ENCODE measurements at places on chromosomes 2 and 18.

GRCh38 chr2:237453671-237454070, 33.4 kb upstream of the MLPH start:
- DNase-seq = no peak

DNA sequence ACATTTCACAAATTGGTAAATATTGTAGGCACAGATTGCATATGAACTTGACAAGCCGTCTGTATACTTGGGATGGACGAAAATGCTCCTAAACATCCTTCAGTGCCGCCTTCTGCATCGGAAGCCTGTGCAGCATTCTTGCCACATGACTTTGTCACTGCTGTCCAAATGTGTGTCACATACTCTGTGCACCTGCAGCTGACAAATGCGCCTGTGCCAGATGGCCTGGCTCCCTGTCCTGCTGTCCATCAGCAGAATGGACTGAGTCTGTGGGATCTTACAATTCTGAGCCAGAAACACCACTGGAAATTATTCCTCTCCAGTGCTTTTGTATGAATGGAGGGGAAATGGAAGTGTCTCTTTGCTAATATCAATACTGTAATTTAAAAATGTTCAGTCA, 89.9 kb downstream of the DCDC2C start:
- no peak for DNase-seq

DNA sequence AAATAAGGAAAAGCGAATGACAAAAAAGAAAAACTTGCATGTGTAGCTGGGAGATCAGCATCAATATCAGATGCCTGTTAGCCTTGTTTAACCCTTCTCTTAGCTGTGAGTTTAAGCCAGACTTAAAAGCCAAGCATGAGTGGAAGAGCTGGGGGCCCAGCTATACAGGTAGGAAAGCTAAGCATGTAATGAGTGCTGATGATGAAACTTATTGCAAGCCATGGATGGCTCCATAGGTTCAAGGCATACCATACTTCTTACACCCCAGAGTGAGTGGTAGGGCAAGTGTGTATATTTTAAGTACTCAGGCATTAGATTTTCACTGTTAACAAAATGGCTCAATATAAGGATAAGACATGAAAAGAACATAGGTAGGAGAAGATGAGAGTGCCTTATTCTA, 28.0 kb downstream of the RBBP8 start:
- DNase-seq = no peak

DNA sequence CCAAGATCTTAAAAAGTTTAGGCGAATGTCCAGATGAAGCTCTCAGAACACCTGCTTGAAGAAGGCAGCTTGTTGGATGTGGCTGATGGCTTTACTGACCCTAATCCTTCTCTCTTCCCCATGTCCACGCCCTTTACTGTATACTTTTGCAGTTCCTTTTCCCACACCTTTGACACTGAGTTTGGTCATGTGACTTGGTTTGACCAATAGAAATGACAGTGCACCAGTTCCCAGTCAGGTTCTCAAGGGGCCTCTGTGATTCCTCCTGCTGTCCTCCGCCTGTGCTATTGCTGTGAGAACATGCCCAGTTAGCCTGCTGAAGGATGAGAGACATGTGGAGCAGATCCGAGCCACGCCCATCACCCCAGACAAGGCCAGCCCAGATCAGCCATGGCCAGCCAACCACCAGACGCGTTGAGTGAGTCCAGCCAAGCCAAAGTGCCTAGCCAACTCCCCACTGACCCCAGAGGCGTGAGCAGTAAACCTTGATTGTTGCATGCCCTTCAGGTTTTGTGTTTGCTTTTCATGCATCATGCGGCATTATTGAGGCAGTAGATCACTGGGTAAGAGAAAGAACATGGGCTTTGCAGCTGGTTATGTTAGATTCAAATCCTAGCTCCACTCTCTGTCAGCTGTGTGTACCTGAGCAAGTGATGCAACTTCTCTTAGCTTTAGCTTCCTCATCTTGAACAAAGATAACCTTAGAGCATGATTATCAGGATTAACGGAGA, 258.0 kb upstream of the SIX2 start:
- DNase-seq = no peak

Measured in effector CD8-positive, alpha-beta T cell (primary cell).